ENCODE measurements at places on chromosomes 2 and 18.

GRCh38 chr2:105373895-105374401 is 24.9 kb downstream of the FHL2 start:
- DNase-seq: no peak

GRCh38 chr2:117486081-117486480 is 328.4 kb upstream of the DDX18 start:
- no peak for DNase-seq

GRCh38 chr2:18005411-18005810 is 126.9 kb downstream of the KCNS3 start:
- DNase-seq: no peak

GRCh38 chr2:20913491-20913890 is 90.6 kb upstream of the LDAH start:
- no peak for DNase-seq

- no peak for DNase-seq
Measured at GRCh38 chr2:24859968-24860600, 60.0 kb downstream of the ADCY3 start.

DNA sequence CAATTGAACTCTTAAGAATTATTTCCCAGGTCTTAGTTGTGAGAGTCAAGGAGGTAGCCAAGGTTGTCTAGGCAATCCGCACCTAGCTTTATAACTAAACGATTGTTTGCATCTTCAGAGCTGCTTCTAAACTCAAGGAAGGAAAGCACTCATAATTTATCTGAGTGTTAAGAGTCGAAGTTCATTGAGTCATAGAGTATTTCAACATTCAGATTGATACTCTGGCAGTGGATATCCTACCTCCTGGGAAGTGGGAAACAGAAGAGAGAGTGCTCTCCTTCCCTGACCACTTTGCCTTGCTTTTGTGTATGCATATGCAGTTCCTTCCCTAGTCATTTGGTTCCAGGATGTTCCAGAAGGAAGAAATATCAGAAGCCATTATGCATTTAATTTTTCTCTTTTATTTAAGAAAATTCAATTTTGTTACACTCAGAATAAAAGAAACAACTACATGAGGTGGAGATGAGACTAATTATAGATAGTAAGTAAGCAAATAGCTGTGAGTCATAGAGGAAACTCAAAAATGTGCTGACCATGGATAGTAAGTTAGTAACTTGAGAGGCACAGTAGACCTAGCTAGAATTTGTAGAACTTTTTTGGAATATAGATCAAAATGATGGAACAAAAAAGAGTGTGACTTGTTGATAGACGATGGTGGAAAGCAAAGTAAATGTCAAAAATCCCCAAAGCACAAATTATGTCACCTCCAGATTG is 35.4 kb upstream of the FSHR start:
- DNase-seq: no peak

DNA sequence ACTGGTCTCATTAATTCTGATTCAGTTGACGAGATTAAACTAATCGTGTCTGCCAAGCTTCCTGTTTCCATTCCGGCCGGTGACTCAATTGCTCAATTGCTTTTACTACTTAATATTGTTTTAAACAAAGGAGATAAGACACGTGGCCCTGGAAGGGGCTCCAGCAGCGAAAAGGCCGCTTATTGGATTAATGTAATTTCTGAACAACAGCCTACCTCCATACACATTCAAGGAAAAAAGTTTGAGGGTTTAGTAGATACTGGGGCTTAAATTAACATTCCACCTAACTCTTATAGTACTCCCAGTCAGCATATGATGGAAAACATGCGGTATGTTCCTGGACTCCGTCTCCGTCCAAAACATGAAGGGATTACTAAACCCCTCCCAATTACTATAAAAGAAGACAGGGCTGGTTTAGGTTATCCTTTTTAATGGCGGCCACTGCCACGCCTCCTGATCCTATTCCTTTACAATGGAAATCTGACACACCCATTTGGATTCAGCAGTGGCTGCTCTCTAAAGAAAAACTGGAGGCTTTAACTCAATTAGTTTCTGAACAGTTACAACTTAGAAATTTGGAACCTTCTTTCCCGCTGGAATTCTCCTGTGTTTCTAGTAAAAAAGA is 27.1 kb downstream of the VPS54 start:
- no peak for DNase-seq

- no peak for DNase-seq
Measured at GRCh38 chr2:20231159-20231558, 6.2 kb upstream of the SDC1 start.

DNA sequence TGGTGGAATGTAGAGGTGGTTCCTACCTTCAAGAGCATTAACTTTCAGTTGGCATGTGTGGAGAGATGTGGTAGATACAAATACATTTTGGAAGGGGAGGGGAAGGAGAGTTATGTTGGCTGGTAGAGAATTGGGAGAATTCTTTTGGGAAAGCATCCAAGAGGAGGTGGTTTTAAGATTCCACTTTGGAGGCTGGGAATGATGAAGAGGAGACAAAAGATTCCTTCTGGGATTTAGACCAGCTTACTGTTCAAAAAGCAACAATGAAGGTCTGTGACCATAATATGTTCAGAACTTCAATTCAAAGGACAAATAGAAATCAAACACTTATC is 120.8 kb upstream of the FOSL2 start:
- no peak for DNase-seq

DNA sequence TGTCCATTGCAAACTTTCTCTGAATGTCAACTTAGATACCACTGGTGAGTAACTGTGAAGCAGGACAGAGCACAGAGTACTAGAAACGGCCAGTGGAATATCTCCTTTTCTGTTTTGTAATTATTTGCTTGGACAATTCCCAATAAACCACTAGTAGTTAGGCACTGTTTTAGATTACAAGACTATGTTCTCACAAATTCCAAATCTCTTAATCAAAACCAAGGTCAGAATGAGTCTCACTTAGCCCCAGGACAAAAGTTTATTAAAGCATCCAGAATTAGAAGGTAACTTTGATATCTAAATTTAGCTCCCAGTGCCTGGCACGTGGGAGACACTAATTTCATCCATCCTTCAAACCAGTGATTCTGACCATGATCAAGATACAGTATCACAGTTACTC is 89.0 kb downstream of the ZNF521 start:
- no peak for DNase-seq

- no peak for DNase-seq
Measured at GRCh38 chr18:3982541-3982940, 472.6 kb downstream of the DLGAP1 start.

GRCh38 chr2:54815148-54815539 is 91.7 kb downstream of the EML6 start:
- DNase-seq: no peak

DNA sequence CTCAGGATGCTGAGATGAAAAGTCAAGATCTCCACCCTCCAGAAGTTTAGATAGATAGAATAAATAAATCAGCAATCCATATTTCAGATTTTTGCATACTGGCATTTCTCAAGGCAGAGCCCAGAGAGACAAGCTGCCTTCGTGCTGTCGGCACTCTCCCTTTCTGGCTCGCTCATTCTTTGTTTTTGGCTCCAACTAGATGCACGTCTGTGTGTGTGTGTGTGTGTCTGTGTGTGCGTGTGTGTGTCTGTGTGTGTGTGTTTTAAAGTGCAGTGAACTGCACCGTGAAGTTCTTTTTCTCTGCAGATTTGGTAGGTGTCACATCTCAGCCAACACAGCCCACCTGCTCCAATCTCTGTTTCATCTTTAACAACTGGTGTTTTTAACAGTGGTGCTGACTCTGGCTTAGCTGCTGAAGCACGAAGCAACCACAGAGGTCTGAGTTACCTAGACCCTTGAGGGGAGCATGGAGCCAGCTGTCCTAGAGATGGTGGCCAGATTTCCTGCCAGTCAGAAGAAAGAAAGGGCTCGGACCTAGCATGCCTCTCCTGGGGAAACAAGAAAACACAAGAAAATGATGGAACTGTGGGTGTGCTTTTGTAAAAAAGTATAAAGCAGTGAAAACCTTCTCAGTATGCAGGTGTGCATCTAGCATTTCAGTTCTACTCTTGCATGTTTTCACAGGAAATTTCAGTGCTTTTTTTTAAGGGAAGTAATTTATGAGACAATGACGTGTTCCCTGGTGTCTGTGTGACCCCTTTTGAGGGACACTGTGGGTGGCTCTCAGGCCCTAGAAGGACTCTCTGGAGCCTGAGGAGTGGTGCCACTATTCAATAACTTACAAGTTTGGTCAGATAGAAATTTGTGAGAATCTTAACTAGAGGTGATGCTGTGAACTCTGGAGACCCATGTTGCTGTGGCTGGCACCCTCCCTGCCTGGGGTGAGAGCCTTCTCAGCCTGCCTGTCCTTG is 364.3 kb downstream of the RNF144A start:
- no peak for DNase-seq

DNA sequence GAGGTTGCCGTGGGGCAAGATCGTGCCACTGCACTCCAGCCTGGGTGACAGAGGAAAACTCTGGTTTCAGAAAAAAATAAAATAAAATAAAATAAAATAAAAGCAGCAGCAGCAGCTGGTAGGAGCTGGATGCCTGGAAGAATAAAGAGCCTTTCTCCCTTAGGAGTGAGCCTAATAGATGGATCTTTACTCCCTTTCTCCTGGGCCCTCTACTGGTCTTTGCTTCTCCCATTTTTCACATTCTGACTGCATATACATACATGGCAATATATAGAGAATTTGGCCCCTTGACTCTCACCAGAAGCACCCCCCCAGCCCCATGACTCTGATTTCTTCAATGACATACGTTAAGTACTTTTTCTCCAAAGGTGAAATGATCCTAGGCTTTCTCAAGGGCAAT is 9.8 kb upstream of the MALT1 start:
- no peak for DNase-seq

DNA sequence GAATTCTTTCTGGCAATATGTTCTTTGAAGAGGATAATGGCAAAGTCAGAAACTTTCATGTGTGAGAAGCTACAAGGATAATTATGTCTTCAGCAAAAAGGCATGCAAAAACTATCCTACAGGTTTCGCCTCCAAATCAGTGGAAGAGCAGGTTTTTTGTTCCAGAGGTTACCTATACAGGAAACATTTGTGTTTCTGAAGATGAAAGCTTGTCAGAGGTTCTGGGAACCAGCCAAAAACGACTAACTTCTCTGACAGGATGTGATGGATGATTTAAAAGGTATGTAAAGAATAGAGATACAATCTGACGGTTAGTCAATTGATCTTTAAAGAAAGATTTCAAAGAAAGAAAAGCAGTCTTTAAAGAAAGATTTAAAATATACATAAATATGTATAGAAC is 37.6 kb downstream of the RND3 start:
- no peak for DNase-seq

DNA sequence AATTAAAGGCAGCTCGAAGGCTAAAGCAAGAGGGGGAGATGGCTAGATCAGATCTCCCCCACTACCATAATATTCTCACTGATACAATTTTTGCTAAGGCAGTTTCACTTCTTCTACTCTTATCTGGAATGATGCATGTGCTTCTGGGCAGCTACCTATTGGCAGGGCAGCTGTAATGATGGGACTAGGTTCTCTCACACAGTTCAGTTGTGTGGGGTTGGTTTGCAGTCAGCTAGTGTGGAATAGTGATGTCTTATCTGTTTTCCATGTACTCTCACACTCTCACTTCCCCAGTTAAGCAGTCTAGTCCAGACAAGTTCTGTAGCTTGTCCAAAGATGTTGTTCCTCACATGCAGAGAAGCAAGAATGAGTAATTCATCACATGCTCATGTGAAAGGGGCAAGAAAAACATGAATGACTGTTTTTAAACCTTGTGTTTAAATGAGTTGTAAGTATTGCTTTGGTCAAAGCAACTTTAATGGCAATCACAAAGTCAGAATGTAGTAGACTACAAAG is 836.1 kb downstream of the CBLN2 start:
- no peak for DNase-seq

- DNase-seq: no peak
Measured at GRCh38 chr2:65382776-65383357, 49.5 kb downstream of the SPRED2 start.

- no peak for DNase-seq
Measured at GRCh38 chr18:51807336-51807735, 532.7 kb upstream of the DCC start.

DNA sequence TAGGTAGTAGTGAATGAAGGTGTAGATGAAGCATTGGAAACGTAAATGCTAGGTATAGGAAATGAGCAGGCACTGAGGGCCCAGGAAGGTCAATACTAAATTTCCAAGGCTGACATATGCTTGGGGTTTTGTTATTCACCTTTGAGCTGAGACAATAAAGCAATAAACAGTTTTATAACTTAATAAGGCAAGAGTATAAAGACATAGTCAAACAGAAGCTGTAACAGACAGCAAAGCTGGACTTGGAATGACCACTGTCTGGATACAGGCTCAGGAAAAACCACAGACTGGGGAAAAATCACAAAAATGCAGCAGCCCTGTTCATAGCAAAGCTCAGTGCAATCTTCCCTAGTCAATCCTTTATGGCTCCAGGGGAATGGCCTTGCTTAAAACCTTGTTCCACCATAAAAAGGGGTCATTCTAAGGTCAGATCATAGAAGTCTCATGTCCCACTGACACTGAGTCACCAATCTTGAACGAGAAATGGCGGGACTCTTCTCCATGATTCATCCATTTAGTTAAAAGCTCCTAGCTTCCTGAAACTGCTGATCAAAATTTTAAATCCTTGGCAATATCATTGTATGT is 493.3 kb downstream of the CMPK2 start:
- DNase-seq: no peak

DNA sequence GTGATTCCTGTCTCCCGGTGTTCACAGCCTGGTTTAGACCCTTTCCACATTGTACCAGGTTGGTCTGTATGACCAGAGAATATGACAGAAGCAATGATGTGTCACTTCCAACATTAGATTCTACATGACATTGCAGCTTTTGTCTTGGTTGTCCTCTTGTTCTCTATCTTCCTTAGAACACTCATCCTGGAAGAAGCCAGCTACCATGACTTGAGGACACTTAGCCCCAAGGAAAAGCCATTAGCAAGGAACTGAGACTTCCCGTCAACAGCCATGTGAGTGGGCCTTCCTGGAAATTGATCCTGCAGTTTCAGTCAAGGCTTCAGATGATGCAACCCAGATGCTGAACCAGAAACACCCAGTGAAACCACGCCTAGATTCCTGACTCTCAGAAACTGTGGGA is 143.3 kb downstream of the MREG start:
- DNase-seq: no peak

- DNase-seq: no peak
Measured at GRCh38 chr18:76982038-76982437, 150.5 kb downstream of the MBP start.

DNA sequence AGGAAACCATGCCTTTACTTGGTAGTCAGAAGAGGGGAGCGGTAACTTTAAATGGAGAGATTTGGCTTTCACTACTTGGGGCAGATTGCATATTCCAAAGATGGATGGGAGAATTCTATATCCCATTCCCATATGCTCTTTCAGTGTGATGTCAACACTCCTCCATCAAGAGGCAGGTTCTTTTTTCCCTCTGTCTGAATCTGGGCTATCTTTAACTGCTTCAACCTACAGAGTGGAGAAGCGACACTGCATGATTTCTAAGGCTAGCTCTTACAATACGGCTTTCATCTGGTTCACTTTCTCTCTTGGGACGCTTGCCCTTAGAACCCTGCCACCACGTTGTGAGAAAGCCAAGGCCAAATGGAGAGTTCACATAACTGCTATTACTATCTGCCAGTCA is 34.4 kb downstream of the SKA1 start:
- no peak for DNase-seq

GRCh38 chr2:60406192-60406591 is 147.3 kb downstream of the BCL11A start:
- DNase-seq: no peak

- DNase-seq: no peak
Measured at GRCh38 chr2:150109028-150109427, 378.4 kb downstream of the RND3 start.
